Stimulated activated CD4-positive, alpha-beta T cell treated with anti-CD3 and anti-CD28 coated beads, Interleukin-4, amount 100 ng/mL, for 48 hours (primary cell): ENCODE measurements at places on chromosomes 2 and 18.

DNA sequence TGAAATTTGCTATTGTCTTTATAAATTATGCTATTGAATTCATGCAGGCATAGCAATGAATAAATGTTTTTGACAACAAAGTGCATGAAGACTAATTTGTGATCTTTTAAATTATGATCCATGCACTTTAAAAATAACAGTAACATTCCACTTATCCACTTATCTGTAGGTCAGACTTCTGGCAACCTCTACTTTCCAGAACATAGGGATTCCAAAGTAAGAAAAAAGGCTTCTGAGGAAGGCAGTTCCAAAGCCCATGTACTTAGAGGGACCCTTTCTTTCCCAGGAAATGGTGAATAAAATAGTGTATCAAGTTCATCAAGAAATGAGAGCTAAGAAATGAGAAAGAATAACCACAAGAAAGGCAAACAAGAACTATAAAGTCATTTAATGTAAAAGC, 58.3 kb downstream of the VIL1 start:
- DNase-seq: no peak

DNA sequence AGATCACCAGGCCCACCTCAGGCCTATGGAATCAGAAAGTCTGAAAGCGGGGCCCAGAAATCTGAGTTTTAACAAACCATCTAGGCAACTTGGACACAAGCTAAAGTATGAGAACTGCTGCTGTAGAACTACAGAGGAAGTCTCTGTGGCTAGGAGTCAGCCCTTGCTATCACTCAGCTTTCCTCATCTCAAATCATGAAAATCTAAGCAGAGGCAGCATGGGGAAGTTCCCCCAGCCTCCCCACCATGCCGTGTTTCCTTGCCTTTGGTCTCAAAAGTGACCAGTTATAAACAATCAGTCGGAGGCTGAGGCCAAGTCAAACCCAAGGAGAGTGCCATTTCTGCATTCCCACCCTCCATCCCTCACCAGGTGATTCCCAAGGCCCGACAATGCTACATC, 404.7 kb downstream of the BCL11A start:
- DNase-seq: no peak

- DNase-seq: no peak
Measured at GRCh38 chr2:47300609-47301276, 102.2 kb upstream of the MSH2 start.

GRCh38 chr18:1090758-1091157, 186.1 kb downstream of the ADCYAP1 start:
- no peak for DNase-seq

DNA sequence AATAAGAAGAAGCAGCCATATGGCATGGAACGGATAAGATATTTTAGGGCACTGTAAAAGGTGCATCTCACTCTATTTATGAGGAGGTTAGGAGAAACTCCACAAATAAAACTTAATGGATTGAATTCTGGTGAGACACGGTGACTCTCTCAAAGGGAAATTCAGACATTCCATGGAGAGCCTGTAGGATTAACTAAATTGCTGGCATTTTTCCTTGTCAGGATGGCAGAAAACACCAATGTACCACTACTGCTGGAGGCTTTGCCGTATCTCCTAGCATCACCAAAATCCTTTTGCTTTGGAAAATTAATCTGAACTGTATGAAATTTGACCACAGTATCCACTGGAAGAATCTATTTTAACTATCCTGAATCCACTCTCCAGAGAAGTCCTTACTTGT, 79.3 kb downstream of the RBM43 start:
- no peak for DNase-seq

GRCh38 chr2:61952288-61952687, 46.8 kb downstream of the COMMD1 start:
- DNase-seq: no peak

- no peak for DNase-seq
Measured at GRCh38 chr2:204470621-204471196, 74.6 kb upstream of the PARD3B start.

DNA sequence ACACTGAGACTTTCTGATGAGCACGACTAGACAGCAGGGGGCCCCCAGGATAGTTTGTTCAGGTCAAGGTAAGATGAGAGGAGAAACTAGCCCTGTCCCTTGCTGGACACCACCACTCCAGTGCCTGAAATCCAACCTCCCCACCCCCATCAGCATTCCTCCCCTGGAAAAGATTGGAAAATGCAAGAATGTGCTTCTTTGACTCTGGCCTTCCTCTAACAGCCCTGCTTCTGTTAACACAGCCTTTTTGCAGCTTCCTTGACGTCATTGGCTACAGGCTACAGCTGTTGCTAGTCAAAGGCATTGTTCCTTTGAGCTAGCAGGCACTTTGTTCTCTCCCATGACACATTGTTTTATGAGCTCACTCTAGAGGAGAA, 20.1 kb upstream of the LTBP1 start:
- DNase-seq: no peak

DNA sequence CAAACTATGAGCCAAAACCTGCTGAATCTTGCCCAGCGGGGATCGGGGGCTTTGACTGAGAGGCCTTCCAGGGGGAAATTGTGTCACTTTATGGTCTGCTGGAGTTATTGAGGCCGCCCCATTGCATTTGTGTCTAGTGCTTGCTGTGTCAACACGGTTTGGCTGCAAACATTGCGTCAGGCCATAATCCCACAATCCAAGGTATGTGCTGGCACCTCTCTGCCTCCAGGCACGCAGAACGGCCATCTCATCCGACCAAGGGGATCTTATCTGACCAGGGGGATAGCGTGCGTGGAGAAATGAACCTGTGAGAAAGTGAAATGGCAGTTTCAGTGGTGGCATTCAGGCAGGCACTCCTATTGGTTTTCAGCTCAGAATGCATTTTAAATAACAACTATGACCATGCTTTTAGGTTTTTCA, 18.1 kb upstream of the LYPD6B start:
- no peak for DNase-seq

DNA sequence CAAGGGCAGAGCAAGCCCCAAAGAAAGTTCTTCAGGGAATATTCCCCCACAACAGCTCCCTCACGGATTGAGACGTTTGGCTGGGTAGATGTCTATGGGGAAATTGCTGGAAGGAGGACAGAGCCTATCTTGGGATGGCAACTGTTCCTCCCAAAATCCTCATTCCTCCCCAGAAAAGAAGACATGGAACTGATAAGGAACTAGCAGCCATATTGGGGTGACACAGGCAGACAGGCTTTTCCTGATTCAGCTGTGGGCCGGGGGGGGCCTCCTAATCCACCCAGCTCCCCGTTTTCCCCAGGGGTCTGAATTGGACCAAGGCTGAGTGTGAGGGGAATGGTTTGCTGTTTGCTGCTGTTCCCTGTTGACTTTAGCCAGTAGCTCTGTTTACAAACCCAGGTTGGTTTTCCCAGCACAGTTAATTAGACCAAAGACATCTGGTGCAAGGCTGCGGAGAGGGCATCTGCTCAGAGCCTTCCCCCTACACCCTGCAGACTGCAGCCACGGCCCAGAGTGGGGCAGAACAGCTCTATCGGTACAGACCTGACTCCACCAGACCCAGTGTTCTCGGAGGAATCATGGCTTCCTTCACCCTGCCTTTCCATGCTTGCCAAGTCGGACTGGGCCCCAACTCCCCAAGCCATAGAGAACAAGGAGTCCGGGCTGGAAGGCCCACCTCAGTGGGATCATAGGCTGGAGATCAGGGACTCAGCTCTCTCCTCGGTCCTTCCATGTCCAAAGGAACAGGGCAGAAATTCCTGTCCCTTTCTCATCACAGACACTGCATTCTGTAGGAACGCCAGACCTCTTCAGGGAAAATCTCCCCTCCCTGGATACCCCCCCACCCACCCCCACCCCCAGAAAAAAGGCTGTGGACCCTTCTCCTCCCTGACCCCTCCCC, 1.7 kb upstream of the PKDCC start:
- DNase-seq: no peak

GRCh38 chr18:35432565-35433001, 55.4 kb upstream of the ZNF396 start:
- no peak for DNase-seq

- no peak for DNase-seq
Measured at GRCh38 chr2:159226059-159226461, 60.4 kb downstream of the WDSUB1 start.

DNA sequence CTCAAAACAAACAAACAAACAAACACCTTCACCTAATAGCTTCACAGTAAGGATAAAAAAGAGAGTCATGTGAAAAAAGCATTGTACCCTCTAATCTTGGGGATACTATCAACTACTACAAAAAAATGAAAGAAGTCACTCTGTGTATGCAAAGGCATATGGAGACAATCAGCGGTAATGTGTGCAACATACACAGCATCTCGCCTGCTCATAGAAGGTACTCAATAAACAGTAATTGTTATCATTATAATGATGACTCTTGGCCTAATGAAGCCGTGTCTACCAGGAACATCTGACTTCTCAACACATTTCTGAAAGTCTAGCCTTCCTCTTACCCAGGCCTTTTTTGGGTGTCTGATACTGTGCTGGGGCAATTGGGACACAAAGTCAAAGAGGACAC, 55.3 kb downstream of the MYCN start:
- DNase-seq: no peak

DNA sequence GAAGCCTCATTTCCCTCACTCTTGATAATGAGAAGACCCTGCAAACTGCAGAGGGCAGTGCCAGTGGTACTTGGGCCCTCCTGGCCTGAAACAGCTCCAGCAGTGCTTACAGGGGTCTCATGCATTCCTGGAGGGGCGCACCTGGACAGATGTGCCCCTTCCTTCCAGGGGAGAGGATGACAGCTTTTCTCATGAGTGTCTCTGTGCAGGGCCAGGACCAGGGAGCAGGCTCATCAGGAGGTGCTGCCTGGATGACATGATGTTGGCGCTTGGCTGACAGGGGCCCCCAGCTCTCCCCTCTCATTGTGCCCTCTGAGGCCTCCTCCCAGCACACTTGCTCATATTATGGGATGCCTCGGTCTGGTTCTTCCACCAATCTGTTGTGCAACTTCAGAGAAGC, 95.1 kb upstream of the MYCN start:
- no peak for DNase-seq

GRCh38 chr2:29241341-29241740, 126.1 kb downstream of the CLIP4 start:
- DNase-seq: no peak

DNA sequence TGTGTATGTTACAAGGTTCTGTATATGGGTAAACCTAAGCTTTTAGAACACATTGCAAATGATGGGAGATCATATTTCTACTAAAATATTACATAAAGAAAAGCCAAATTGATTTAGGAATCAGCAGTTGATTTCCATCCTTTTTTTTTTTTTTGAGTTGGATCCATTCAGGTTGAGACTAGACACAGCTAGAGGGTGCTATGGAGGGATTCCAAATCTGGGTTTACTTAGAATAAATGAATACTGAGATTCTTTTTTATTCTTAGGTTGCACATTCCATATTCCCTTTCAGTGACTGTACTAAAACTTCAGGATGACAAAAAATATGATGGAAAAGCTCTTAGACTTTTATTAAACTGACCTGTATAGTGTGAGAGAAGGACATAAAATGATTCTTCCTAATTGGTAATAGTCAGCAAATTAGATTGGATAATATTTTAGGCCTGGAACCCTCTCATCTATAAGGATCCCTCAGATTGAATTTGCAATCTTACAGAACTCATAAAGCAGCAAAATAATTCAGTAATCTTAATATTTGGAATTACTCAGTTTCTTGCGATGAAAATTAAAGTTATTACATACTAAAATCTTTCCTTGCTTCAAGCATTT, 183.3 kb upstream of the SESTD1 start:
- no peak for DNase-seq

- no peak for DNase-seq
Measured at GRCh38 chr18:56233595-56233994, 404.8 kb downstream of the TXNL1 start.

DNA sequence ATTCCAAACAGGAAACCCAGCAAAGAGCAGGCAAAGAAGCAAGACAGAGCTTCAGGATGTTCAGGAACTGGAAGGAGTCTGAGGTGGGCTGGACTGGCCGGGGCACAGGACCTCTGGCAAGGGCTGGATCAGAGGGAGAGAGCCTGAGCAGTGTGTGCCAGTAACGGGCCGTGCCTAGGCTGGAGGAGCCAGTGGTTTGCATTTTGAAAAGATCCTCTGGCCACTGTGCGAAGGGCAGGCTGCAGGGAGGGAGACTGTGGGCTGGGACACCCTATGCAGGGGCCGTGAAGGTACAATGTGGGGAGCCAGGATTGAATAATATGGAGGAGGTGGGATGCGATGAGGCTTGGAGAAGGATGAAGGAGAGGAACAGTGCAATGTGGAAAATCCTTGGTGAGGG, 6.2 kb upstream of the SDC1 start:
- DNase-seq: no peak

GRCh38 chr18:48931680-48932461, 18.9 kb downstream of the SMAD7 start:
- peak; percentile 50 for DNase-seq

DNA sequence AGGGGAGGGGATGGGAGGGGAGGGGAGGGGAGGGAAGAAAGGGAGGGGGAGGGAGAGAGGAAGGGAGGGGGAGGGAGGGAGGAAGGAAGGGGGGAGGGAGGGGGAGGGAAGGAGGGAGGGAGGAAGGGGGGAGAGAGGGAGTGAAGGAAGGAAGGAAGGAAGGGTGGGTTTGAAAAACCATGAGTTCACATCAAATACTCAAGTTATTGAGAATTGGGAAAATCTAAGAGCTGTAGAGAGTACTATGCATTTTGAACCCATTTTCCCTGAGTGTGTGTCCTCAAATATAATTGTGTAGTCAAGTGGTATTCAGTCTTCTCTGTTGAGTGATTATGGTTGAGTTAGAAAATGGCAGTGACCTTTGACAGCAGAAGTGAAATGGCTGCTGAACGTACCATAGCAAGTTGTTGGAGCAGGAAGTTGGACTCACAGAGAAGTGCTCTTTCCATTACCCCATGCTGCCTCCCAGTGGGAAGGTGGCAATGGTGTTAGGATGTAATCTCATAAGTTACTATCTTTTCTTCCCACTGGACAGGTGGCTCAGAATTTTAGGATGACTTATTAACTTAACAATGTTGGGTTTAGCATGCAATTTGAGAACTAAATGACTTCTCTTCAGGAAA, 214.6 kb downstream of the SETBP1 start:
- DNase-seq: no peak

GRCh38 chr2:212294816-212295215, 243.8 kb downstream of the ERBB4 start:
- no peak for DNase-seq

GRCh38 chr2:70078384-70078783, 8.9 kb upstream of the PCBP1 start:
- DNase-seq: no peak

DNA sequence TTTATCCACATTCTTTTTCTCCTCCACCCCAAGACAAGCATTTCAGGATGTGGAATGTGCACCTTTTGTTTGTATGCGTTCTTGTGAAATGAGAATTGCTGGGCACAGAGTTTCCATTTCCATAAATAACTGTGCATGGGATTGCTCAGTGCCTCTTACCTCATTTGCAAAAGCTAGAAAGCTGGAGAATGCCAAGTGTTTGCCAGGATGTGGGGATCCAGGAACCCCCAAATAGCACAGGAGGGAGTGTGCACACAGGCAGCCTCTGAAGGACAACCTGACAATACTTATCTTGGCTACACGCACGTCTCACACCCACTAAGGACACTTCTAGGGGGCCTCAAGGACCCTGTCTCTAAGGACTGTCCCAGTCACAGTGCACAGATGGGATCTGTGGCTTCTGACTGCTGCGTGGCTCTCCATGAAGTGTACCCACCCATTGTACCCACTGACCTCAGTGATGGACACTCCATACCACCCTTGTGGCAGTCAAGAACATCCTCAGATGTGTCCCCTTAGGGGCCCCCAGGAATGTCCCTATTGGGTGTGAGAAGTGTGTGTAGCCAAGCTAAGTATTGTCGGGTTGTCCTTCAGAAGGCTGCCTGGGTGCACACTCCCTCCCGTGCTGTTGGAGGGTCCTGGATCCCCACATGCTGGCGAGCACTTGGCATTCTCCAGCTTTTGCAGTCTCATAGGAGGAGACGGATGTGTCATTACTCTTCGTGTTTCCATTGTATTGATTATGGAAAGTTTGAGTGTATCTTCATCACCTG, 38.4 kb downstream of the CAPN13 start:
- no peak for DNase-seq
